ENCODE measurements at places on chromosomes 2 and 18.

- no peak for DNase-seq
Observed at GRCh38 chr2:52423655-52424054, 1343.9 kb upstream of the CHAC2 start.

- DNase-seq: no peak
Observed at GRCh38 chr18:26772691-26773090, 92.8 kb downstream of the AQP4 start.

- no peak for DNase-seq
Observed at GRCh38 chr2:8987410-8987809, 16.1 kb downstream of the MBOAT2 start.

DNA sequence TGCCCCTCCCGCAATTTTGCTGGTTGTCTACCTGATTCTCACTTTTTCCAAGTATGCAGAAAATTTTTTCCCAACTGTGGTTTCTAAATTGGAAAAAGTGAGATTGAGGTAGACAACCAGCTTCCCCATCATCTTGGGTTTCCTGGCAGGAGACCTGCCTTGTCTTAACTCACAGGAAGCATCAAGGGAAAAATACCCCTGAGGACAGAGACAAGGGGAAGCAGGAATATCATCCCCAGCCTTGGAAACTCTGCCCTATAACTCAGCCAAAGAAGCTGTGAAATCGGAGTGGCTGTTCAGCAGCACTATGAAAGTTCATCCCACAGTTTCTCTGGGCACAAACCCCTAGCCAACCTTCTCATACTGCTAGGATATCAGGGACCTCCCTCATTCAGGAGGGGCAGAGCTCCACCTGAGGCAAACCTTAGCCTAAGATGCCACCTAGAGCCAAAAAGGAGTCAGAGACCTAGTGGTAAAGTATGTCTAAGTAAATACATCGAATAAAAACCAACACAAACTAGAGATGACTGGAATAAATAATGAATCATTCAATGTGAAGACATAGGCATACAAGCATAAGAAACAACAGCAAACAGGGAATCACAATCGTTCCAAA, 68.2 kb downstream of the ZSWIM2 start:
- DNase-seq: no peak

DNA sequence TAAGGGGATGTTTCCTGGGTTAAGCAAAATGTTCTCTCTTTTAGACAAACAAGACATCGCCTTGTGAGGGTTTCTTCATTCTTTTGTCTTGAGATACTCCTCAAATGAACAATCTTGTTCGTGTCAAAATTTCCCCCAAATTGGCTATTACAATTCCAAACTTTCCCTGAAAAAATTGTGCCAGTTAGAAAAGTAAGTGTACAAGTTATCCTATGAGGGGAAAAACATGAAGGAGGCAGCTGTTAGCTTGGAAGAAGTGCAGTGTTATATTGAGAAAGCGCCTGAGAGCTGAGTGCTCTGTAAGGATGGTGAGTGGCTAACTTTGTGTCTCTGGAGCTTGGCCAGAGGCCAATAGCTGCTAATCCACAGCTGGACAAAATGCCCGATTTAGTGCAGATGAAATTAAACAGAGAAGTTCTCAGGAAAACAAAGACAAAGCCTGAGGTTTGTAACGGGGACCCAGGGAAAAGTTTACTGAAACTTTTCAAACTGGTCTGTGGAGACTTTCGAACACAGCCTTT, 14.1 kb upstream of the PLEKHH2 start:
- DNase-seq: no peak
